ENCODE measurements at places on chromosomes 3 and 15.

- DNase-seq, result no peak
Observed at GRCh38 chr3:151591441-151591840, 130.6 kb upstream of the IGSF10 start.

DNA sequence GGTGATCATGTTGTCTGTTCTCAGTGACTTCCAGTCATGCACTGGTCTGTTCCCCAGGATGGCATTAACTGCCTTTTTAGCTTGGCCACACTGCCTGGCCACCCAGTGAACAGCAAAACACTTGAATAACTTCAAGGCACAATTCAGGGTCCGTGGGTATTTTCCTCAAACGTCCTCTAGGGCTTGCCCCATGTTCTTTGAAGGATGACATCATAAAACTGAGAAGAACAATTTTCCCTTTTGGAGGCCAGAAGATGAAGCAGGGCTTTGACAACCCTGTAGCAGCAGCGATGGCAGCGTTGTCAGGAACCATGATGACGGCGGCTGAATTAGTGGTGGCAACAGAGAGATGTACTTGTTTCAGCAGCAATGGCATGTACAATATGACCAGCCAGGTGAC lies 465.9 kb upstream of the ONECUT1 start:
- no peak for DNase-seq

DNA sequence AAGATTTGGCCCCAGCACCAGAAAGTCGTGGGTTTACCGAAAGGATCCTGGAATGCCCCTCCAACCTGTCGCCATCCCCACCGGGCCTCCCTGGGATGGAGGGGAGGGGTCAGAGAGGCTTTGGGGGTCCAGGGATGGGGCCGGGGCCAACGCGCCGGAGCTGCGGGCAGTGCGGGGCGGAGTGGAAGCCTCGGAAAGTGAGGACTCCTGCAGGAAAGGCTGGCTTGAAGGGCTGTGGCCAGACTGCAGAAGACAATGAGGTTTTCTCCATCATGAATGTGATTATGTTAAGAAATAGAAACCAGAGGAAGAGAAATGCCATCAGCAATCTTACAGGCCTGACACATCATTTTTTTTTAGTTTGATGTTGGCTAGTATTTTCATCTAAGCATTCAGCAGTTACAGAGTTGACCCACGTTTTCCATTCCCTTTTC lies 738 bp downstream of the YEATS2 start:
- no peak for DNase-seq

GRCh38 chr3:80040067-80040466 lies 272.3 kb upstream of the ROBO1 start:
- no peak for DNase-seq

DNA sequence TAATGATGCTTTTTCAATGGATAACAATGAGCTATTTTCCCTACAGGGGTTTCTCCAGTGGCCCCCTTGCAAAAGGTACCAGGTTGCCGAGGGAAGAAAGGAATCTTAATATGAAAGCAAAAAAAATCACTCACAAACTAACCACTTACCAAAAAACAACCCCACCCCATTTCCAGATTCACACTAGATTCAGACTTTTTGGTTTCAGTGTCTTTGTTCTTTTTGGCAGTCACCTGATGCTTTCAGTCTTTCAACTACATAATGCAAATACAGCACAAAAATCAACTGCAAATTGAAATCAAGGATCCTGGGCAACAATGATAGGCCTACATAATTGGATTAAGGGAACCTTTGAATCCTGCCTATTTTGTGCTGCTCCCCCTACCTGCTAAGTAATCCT lies 71.1 kb upstream of the RAP2B start:
- no peak for DNase-seq

GRCh38 chr15:67117370-67117769 lies 52.0 kb downstream of the SMAD3 start:
- no peak for DNase-seq

DNA sequence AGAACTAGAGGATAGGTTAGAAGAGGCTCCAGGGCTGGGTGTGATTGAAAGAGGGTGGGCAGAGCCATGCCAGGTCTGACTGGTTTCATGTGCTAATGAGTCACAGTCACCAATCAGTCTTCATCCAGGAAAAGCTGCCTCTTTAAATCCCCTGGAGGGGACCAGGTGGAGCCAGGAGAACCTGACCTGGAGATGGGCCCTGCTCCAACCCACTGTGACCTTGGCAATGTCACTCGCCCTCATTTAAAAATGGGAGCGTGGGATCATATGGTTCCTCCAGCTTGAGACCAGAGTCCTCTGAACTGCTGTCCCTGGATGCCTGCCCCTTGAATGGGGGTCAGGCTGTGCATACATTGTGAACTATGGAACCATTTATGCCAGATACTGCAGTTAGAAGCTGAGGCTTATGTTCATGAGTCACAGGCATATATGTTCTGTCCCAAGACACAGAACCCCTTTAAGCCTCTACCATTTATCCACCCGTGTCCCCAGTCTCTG lies 23.0 kb downstream of the HES1 start:
- no peak for DNase-seq

DNA sequence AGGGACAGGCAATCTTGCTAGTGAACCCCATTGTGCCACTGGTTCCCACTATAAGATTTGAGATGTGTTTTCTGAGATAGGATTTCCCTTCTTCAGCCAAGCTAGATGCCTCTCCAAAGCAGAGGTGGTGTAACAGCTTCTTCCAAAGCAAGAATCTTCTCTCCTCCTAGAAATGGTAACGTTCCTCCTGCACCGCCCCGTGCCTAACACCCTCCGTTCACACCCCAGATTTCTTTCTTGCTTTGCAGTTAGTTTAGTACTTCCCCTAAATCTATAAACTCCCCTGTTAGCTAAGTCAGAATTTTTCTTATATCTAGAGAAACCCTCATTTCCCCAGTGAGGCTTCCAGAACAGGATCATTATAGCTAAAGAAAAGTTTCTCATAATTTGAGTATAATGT lies 617.6 kb upstream of the MDFIC2 start:
- DNase-seq, result no peak

DNA sequence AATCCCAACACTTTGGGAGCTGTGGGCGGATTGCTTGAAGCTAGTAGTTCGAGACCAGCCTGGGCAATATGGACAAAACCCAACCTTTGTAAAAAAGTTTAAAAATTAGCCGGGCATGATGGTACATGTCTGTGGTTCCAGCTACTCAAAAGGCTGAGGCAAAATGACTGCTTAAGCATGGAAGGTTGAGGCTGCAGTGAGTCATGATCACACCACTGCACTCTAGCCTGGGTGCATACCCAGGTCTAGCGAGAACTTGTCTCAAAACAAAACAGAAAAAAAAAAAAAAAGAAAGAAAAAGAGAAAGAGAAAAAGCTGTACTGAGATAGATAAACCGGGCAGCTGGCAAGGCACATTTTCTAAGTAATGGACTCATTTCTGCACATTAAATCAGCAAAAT lies 10.6 kb downstream of the ARPP19 start:
- no peak for DNase-seq

DNA sequence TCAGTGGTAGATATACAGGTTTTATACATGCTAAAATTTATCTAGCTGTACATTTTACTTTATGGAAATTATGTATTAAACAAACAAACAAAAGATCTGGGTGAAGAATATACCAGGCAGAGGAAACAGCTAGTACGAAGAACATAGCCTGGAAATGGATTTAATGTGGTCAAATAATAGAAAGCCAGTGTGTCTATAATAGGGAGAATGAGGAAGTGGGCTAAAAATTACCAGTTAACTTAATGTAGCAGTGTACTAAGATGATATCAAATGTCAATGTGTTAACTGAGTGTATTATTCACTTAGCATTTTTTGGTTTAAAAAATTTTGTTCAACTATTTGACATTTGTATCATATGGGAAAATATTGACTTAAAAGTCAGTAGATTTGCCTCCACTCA lies 22.8 kb upstream of the SLC15A2 start:
- DNase-seq, result no peak

GRCh38 chr15:99014803-99015697 lies 7.5 kb upstream of the PGPEP1L start:
- DNase-seq, result no peak

DNA sequence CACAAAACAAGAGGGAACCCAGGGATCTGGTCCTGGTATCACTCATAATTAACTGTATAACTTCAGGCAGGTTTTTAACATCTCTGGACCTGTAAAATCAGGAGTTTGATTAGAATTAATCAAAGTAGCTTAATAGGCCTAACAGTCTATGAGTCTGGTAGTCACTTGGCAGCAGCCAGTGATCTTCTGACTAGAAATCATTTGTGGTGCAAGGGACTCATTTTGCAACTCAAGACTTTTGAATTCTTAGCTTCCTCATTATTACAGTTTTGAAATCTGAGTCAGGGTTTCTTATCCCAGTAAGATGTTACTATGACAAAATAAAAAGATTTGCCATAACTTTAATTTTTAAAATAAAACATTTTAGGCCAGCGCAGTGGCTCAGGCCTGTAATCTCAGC lies 70.8 kb downstream of the TMCC1 start:
- no peak for DNase-seq

DNA sequence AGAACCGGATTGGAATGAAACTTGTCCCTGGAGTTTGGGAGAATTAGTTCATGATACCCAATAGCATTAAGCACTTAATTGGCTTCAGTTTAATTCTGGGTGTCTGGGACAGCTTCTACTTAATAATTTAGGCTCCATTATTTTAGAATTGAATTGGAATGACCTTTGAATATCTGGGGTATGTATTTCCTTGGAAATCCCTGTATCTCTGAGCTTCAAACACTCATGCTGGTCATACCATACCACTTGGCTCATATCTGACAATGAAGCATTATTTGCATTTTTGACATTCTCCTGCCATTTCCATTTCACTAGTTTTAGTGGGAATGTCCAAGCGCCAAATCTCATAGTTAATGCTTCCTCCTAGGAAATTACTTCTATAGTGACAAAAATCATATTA lies 393.1 kb downstream of the DIPK2A start:
- DNase-seq, result no peak

- no peak for DNase-seq
Observed at GRCh38 chr15:41564286-41564959, 5.4 kb downstream of the TYRO3 start.

DNA sequence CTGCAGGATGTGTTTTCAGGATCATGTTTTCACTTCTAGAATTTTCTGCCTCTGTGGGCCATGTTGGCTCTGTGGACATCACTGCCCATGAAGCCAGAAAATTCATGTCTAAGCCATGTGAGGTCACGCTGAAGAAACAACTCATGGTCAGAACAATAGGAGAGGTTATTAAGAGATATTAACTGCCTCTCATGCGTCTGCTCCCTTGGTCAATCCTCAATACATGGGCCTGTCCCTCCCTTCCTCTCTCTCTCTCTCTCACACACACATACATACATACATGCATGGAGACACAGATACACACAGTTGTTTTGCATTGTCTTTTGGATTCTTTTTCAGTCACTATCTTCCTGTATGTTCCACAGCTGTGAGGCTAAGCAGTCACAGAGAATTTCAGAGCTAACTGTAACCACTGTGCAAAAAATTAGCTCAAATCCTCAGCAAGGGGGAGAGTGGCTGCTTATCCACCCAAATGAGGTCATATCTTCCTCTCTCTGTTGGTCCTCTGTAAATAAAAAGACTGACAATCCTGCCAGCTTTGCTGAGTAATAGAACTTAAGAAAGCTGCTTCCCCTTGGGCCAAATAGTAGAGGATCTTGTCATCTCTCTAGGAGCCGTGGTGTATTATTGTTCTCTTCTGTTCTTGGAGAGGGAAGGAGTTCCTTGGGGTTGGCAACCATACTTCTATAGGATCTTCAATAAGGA lies 45.6 kb downstream of the LRTM1 start:
- peak; percentile 87 for DNase-seq

DNA sequence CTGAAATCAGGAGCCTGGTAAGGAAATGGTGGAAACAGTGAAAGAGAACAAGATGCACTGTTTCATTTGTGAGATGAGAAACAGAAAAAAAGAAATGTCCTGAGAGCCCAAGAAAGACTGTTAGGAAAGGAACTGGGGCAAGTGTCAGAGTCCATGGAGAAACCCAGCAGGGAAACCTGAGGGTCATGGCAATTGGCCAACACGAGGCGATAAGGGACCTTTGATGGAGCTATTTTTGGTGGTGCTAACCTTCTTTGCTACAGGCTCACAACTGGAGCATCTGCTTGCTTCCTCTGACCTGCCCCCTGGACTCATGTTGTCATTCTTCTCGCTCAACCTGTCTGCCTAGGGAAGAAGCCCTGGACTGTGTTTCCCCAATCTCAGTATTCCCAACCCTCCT lies 4.2 kb upstream of the TMEM41A start:
- no peak for DNase-seq

DNA sequence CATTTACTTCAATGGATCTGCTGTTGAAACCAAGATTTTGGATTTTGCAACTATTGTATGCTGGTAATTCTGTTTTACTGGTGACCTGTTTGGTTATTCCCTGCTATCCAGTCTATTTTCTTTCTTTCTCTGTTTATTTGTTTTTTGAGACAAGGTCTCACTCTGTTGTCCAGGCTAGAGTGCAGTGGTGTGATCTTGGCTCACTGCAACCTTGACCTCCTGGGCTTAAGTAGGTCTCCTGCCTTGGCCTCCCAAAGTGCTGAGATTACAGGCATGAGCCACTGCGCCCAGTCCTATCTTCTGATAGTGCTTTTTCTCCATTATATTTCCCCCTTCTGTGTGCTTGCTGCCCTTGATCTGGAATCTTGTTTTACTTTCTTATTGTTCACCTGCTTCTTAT lies 15.6 kb downstream of the USP13 start:
- DNase-seq, result no peak

- DNase-seq, result no peak
Observed at GRCh38 chr3:119346076-119346496, 51.9 kb downstream of the ARHGAP31 start.

GRCh38 chr3:57752307-57752706 lies 3.8 kb upstream of the SLMAP start:
- no peak for DNase-seq

DNA sequence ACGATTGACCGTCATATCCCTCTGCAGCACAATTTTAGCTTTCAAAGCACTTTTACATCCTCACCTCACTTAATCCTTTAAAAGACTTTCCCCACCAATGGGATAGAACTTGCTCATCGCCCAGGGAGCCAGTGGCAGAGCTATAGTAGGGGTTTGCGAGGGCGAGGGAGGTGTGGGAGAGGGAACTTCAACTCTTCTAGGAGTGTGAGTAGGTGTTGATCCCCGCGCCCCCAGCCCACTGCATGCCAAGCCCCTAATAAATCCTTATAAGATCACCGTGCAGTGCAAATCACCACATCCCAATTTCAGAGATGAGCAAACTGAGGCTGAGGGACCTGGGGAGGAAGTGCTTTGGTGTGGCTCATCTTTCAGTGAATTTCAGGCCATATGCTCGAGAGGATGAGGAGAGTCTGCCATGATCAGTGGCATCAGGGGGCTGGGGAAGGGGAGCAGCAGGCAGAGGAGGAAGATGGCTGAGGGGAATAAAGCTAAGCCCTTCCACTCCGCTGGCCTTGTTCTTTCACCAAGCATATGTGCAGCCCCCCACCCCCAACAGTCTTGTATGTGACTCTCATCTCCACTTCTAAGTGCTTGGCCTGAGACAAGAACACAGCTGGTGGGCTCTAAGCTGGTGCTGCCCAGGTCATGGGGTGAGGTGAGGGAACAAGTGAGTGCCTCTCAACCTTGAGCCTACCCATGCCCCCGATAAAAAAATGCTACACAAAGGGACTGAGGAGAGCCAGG lies 5.1 kb downstream of the INSYN1 start:
- DNase-seq, result no peak
